Cardiac muscle cell (in vitro differentiated cells and primary cell): ENCODE measurements at places on chromosomes 1 and 21. TPM values are rescaled to one million over a fixed set of nuclear protein-coding genes. Genes with fewer than 3 reads are reported as not detected.

GRCh38 chr1:53332186-53332564 lies 4.3 kb upstream of the LRP8 start:
- DNase-seq: no peak

DNA sequence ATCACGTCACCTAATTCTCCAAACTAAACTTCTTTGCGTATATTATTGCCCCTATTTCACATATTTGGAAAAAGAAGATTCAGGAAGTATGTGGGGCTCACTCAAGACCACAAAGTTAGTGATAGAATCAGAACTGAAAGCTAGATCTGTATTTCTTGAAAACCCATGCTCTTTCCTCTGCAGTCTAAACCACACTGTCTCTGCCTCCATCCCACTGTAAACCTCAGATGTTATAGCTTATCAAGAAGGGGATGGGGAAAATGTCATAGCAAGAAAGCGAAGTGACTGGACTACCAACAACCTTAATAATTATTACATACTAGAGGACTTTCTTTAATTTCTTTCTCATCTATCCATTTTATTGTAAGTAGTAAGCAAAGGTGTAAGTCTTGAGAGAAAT lies 257.7 kb upstream of the SGIP1 start:
- no peak for DNase-seq

DNA sequence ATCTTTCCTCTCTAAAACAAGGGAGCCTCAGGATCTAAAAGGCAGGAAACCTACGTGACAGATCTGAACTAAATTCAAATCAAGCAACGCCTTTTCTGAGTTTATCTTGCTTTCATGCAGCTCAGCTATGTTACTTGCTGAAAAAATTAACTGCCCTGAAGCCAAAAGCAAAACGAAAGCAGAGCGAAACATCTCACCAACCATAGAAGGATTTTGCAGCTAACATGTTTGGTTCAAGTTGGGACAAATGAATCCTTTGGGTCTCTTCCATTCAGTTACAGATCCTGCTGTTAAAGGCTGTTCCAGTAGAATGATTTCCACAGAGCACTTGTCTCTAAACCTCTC lies 482 bp downstream of the SLC2A5 start:
- DNase-seq: no peak

DNA sequence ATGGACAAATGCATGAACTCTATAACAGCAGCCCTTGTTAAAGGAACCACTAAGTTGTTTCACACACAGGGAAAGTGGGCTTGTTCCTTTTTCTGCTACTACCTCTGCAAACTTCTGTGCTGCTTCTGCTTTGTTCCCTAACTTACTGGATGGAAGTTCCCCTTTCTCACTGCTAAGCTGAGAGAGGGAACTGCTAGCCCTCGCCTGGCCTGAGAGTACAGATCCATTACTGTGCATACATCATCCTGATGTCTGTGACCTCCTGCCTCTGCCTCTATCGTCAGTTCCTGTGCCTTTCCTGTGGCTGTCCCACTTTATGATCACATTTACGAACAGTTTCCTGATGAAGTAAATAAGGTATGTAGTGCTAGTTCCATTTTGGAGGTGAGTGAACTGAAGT lies 3.5 kb downstream of the GNAT2 start:
- DNase-seq: no peak

GRCh38 chr1:3578906-3579305 lies 32.4 kb downstream of the MEGF6 start:
- no peak for DNase-seq

DNA sequence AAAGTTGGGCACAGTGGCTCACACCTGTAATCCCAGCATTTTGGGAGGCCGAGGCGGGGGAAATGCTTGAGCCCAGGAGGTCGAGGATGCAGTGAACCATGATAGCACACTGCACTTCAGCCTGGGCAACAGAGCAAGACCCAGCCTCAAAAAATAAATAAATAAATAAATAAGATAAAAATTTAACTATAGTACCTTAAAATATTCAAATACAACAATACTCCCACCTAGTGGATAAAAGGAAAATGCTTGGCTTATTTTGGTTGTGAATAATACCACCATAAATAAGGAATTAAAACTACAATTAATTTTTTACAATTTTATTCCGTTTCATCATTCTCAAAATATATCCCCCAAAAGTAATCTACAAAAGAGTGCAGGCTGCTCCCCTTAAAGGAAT lies 8.1 kb downstream of the PSMG1 start:
- DNase-seq: peak; percentile 36

TMEM39B gene
- 5.1 TPM in 2 replicates for total RNA-seq

DNA sequence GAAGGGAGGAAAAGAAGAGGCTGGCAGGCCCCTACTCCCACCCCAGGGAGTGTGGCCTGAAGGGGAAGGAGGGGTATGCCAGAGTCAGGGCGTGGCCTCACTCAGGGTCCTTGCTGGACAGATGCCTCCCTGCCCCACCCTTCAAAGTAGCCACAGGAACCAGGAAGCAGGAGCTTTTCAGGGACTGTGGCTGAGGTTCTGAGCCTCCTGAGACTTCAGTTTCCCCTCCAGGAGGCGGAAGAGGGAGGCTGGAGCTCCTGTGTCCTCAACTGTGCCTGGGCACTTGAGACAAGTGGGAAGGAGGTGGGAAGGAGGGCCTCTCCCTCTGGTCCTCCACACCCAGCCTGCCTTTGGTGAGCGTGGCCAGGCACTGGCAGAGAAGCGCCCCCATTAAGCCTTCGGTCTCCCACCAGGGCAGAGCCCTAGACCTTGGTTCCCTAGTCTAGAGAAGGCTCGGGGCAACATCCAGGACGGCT lies 5.3 kb downstream of the CELSR2 start:
- no peak for DNase-seq

- peak; percentile 15 for DNase-seq
Observed at GRCh38 chr1:217407534-217408001, 223.3 kb downstream of the GPATCH2 start.

DNA sequence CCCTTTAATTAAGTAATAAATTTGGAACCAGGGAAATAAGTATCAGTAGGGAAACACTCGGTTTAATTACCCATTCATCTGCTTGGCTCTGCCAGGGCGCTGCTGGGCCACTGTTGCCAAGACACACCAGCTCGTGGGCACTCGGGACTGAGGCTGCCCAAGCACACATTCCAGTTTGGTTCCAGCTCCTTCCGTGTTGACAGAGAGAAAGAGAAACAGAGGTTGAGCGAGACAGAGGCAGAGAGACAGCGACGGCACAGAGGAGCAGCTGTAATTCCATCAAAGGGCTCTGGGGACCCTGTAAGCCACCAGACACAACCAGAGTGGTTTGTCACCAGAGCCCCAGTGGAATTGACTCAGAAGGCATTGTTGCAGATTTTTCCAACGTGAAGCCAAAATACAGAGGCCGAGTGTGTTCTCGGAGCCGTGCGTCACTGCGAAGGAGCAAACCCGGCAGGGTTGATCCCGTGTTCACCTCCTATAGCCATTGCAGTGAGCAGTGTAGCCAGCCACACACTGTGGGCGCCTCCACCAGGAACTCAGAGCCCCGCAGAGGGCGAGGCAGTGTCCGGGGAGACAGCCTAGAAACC lies 33.5 kb downstream of the SYF2 start:
- DNase-seq: peak; percentile 23

DNA sequence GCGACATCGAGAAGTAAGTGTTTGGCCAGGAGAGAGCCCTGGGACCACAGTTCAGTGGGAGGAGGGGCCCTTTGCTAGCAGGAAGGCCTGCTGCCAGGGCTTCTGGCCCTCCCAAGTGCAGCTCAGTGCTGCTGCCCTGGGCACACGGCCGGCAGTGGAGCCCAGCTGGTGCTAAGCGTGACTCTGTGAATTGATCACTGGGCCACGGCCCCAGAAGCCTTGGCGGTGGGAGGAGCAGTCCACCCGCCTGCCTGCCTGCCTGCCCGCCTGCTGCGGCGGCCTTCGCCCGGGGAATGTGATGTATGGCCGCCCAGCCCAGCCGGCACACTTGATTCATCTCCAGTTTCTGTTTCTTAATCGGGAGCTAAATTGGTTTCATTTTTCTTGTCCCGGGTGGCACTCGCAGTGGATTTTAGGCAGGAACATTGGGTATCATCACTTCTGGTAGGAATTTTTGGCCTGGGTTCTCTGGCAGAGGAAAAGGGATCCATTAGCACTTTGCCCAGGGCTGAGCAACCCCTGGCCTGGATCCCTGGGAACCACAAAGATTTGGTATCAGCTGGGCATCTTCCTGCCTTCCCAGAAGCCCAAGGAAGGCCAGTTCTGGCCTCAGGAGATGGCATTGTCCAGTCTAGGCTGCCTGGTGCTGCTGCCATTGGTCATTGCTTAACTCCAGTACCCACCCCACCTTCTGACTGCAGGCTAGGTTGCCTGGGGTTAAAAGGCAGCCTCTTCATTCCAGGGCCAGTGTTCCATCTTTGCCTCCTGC lies 28.6 kb downstream of the TMEM53 start:
- no peak for DNase-seq
